Kidney capillary endothelial cell (primary cell): ENCODE measurements at places on chromosomes 7 and 10.

DNA sequence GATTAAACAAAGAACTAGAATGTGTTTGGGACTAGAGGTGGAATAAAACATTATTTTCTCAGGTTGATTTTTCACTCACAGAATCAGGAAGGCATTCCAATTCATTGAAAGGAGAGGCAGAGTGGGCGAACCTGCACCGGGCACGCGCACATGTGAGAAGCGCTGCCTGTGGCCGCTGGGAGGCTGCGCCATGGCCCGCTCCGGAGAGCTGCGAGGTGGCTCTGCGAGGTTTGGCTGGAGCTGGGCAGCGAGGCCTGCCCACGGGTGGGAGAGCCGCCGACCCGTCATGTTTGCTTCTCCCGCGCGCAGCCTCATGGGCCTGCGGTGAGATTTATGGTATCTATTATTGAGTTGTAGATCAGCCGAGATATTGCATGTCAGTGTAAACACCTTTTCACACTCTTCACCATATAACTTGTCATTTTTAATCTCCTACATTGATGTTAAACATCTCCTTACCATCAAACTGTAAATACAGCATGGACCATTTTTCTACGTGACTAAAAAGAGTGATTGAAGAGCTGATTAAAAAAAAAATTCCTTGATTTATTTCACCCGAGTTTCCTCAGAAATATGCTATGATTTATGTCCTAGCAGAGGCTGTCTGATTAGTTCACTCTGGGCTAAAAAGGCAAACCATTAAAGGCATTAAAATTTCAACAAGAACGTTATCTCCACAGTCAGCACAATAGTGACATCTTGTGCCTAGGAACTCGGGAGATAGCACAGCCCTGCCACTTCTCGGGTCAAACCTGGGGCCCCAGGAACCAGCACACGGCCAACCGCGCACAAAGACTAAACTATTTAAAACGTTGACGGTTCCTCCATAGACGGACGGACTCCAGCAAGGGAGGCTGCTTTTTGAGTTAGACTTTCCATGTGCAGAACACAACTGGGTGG, 96.6 kb upstream of the RNF32 start:
- no peak for DNase-seq

- no peak for DNase-seq
Observed at GRCh38 chr10:19947215-19947614, 131.0 kb downstream of the PLXDC2 start.

GRCh38 chr10:110783509-110784107, 88.1 kb upstream of the PDCD4 start:
- DNase-seq: no peak

GRCh38 chr7:132536654-132537395, 39.4 kb downstream of the PLXNA4 start:
- peak; percentile 29 for DNase-seq

- DNase-seq: no peak
Observed at GRCh38 chr10:71260622-71261325, 48.4 kb downstream of the UNC5B start.

GRCh38 chr7:142439739-142440138, 181.9 kb upstream of the PRSS58 start:
- DNase-seq: no peak

GRCh38 chr10:35739998-35740397, 97.9 kb upstream of the FZD8 start:
- DNase-seq: peak; percentile 58

GRCh38 chr7:130143334-130143732, 61.9 kb downstream of the TMEM209 start:
- DNase-seq: no peak

DNA sequence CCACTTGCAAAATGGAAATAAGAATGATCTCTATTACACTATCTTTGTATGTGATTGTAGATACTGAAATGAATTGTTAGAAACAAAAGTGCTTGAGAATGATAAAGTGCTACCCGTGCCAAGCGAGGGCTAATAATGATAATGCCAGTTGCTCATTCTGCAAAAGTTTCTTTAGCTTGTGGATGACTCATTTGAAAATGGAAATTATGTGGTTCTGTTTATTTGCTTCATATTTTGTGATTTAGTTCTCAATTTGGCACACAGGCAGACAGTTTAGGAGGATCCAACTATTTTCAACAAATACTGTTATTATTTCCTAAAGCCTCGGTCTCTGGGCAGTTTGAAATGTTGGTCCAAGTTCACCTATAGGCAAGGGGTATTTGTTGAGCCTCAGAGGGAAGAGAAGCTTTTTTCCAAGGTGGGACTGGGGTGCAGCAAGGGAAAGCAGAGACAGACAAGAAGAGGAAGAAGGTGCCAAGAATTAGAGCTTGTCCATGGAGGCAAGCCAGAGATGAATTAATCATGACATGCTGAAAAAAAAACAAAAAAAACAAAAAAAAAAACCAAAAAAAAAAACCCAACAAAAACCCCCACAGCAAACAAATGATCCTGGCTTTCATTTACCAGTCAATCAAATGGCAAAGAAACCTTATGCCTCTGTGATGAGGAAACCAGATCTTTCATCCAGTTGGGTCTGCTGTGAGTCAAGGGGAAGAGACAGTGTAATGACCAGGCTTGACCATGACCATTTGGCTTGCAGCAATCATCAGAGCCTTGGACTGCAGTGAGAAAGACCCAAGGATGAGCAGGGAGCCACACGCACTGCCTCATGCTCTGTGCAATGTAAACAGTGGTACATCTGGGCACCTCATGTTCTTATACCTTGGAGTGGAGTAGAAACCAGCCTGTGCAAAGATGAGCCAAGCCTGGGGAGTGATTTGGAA, 285.0 kb upstream of the HABP2 start:
- no peak for DNase-seq

DNA sequence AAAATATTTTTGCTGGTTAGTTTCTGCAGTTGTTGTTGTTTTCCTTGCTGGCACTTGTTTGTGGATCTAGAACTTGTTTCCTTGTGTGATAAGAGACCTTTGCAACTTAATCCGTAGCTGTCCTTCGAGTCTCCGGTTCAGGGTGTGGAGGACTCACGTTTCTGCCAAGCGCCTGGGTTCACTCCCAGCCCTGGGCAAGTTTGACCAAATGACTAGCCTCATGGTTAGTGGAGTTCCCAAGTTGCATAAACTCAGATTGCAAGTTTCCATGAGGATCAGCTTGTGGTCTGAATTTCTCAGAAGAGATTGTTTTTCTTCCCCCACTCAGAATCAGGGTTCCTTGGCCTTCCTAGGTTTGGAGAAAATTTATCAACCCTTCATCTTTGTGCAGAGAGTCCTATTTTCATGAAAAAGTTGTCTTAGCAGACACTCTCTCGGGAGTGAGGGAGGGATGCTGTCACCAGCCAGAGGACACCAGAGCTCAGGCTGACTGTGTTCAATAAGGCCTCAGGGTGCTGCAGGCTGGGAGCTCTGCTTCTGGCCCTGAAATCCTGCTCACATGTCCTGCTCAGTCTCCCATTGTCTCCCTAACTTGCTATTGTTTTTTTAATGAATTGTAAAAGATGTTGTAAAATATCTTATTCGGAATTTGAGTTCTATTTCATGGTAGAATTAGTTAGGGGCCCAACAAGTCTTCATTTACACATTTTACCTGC, 377.7 kb upstream of the KLF6 start:
- no peak for DNase-seq

- no peak for DNase-seq
Observed at GRCh38 chr10:88647061-88647615, 17.1 kb upstream of the LIPF start.

DNA sequence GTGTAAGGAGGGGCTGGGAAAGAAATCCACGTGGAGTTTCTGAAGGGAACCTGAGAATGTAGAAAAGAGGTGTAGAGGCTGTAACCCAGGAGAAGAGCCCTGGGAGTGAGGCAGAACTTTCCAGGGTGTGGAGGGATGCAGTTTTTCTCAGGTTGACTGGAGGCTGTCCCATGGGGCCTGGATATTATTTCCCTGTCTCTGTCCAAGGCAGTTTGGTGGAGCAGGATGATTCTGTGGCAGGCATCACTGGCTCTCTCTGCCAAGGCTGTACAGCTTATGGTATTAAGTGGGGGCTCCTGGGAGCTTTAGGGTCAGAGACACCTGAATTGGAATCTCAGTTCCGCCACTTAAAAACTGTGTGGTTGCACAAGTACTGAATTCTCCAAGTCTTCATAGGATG, 81.6 kb downstream of the CHN2 start:
- DNase-seq: no peak

DNA sequence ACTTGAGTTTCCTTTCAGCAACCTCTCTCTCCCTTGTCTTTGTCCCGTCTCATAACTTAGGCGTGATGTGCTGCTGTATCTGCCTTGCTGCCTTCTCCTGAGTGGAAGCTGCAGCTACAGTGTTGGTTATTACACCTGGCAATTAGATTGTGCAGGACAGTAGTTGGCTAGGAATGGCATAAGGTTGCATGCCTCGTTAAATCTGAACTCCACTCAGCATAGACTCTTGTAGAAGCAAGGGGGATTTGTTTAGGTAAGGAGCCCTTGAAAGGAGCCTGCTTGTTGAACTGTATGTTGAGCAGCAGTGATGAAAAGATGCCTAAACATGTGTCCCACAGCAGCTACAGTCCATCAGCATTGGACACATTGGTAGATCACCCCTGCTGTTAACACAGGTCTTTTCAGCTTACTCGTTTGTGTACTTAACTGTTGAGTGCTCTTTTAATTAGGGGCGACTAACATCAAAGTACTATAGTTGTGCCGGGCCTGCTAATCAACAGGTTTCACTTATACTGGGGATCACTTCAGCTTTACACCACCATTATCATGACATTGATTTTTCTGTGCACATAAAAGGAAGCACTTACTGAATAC, 225.0 kb downstream of the AUTS2 start:
- no peak for DNase-seq

- DNase-seq: no peak
Observed at GRCh38 chr10:79055892-79056291, 12.9 kb upstream of the ZMIZ1 start.

DNA sequence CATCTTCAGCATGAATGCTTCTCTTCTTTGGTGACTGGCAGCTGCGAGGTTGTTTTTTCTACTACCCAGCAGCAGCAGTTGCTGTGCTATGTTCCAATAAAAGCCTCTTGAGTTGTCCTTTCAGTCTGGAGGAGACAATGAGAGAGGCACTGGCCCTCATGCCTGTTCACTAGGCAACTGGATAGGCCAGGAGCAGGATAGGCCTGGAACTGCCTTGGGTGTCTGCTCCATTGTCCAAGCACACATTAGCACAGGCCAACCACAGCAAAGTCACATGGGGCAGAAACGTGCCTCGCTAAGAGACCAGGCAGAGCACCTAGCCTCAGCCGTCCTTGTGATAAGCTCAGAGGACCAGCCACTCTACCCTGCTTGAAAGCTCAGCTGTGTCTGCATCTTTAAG, 76.9 kb upstream of the PDCD4 start:
- no peak for DNase-seq

DNA sequence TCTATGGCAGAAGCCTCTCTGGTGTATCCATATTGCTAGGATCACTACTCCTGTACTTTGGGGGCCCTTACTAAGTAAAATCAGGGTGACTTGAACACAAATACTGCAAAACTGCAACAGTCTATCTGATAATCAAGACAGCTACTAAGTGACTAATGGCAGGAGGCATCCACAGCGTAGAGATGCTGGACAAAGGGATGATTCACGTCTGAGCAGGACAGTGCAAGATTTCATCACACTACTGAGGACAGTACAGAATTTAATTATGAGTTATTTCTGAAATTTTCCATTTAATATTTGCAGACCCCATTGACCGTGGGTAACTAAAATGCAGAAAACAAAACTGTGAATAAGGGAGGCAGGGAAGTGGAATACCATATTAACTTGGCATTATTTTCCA, 10.4 kb downstream of the CUL2 start:
- DNase-seq: peak; percentile 33

GRCh38 chr7:87152897-87153641, 816 bp downstream of the DMTF1 start:
- peak; percentile 40 for DNase-seq

DNA sequence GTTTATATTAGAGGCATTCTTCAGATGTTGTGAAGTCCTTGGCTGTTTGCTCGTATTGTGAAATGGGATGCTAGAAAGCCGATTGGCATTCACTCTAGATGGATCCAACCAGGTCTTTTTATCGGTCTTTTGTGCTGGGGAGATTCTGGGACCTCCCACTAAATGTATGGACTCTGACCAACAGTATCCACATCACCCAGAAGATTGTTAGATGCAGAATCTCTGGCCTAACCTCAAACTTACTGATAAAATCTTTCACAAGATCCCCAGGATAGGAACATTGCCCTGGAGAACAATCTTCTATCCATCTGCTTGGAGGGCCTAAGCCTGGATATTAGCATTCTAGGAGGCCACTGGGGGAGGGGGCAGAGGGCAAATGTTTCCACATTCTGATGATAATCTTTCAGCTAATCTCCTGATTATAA, 160.9 kb downstream of the PLXDC2 start:
- DNase-seq: no peak
